ENCODE measurements at places on chromosomes 13 and 19.

DNA sequence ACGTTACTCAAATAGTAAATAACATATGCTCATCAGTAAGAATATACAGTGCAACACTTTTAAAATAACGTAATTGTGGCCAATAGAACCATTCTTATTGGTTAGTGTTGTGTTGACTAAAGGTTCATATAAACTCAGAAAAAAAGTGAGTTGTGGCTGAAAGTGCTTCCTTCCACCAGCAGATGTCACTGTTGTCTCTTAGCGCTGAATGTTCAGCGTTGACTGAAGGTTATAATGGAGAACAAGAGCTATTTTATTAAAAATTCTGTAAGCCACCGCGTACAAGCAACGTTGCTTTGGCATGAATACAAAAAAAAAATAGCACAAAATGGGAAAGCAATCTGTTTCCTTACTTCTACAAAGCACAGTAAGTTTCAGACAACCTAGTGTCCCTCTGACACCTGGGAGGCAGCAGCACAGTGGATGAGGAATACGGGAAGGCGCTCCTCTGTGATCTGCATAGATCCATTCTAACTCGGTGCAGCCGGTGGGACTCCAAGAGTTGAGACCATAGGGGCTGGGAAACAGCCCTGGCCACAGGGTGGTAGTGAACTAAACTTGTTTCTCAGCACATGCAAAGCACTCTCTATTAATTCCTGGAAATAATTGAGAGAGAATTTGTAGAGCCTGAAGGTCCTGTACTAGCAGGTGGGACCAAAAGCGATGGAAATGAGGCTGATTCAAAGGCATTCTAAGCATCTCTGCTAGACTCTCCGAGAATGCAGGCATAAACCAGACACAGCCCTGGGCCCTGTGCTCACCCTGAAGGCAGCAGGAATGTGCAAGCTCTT is 23.9 kb upstream of the OXGR1 start:
- peak; percentile 35 for DNase-seq

DNA sequence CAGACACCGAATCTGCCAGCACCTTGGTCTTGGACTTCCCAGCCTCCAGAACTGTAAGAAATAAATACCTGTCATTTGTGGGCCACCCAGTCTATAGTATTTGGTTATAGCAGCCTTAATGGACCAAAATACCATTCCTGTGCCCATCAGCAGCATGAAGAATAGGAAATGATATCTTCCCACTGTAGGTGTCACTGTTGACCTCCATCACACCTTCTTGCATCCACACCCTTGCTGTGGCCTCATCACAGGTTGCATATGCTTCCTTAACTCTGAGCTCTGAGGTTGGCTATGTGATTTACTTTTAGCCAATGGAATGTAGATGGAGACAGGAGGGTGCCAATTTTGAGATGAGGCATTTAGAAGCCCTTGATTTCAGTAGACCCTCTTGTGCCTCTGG is 242.0 kb upstream of the TSHZ3 start:
- DNase-seq = no peak

GRCh38 chr13:36160297-36160696 is 29.1 kb upstream of the DCLK1 start:
- DNase-seq = no peak

DNA sequence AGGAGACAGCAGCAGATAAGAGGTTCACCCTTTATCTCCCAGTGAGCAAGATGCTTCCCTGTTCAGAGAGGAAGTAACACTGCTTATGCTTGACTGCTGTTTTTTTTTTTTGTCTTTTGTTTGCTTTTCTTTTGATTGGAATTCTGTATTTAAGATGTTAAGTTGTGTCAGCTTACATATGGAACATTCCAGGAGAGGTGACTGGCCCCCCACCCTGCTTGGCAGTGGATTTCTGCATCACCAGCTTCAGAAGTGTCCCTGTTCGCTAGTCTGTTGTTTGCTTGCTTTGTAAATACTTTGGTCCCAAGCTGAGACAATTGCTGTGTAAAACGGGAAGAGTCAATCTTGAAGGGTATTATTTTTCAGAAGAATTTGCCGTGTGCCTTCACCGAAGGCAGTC is 43.0 kb downstream of the IFT88 start:
- DNase-seq = no peak

- DNase-seq = no peak
These were observed 2.6 kb downstream of the BRCA2 start for GRCh38 chr13:32317716-32318465.

- DNase-seq = no peak
These were observed 5.3 kb upstream of the KBTBD6 start for GRCh38 chr13:41137951-41138350.

DNA sequence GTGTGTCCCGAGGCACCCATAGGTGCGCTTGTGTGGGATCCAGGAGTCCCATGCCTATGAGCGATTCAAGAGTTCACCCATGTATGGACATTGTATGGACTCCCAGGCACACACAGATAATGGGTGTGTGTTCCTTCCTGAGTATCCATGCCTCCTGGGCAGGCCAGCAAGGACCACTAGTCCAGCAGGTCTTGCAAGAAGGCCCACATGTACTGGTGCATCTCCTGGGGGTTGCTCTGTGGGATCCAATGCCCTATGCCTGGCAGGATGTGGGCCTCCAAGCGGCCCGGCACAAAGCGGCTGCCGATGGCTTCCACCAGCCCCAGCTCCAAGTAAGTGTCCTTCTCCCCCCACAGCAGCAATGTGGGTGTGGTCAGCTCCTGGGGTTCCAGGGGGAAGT is 5.0 kb downstream of the EPHX3 start:
- DNase-seq = no peak

DNA sequence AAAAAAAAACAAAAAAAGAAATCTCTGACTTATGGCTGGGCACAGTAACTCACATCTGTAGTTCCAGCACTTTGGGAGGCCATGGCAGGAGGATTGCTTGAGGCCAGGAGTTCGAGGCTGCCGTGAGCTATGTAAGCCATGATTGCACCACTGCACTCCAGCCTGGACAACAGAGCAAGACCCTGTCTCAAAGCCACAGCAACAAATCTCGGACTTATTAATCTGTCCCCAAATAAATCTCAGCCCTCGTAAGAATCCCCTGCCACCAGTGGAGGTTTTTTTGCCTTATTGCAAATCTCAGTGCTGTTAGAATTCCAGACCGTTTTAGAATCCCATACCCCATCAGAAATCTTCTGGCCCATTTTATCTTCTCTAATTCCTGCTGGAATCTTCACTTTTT is 4.9 kb downstream of the SHKBP1 start:
- no peak for DNase-seq

GRCh38 chr19:29560313-29561075 is 34.7 kb downstream of the VSTM2B start:
- no peak for DNase-seq

DNA sequence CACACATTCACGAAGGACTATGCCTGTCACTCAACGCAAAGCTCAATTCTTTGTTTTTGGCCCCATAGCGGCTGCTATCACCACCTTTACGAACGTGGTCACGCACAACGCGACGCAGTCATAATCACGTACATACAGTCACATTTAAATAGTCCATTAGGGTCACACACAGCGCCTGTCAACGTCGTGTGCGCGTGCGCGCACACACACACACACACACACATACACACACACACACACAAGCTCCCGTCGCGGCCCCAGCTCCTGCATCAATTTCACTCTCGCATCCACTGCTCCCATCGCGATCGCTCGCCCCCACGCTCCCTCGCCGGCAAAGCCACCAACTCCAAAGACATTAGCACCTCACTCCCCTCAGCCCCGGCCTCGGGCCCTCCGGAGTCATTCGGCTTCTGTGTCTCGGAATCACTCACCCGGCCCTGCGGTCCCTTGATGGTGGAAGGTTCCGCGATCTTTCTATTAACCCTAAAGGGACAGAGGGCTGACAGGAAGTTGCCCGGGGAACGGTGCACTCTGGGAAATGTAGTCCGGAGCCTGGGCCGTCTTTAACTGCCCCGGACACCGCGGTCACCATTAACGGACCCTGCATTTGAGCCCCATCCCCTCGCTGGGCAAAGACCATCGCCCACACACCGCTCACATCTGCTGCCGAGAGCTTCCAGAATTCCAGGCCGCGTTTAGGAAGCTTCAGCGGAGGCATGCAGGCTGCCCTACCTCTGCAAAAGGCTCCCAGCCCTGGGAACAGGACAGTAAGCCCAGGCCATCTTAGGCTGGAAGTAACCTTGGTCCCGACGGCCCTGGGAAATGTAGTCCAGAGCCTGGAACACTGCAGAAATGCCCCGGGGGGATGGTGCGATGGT is at the start of gene ZNF790:
ZNF790 (minus strand) TSS at position 482 of the 878 bp plus-strand sequence. CDS start 12,768 bp downstream, outside the sequence.
- DNase-seq = peak; percentile 84

DNA sequence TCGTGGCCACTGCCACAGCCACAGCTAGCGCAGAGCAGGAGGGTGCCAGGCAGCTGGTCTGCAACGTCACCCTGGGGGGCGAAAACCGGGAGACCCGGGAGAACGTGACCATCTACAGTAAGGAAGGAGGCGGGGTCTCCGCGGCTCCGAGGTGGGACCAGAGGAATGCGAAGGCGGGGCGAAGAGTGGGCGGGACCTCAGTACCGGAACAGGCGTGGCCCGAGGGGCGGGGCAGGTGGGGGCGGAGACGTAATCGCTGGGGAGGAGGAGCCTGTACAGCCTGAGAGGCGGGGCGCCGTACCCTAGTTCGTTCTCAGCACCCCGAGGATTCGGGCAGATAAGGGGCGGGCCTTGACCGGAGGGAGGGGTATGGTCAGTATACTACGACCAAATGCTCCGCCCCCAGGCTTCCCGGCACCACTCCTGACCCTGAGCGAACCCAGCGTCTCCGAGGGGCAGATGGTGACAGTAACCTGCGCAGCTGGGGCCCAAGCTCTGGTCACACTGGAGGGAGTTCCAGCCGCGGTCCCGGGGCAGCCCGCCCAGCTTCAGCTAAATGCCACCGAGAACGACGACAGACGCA is 2.5 kb downstream of the ICAM5 start:
- peak; percentile 89 for DNase-seq

DNA sequence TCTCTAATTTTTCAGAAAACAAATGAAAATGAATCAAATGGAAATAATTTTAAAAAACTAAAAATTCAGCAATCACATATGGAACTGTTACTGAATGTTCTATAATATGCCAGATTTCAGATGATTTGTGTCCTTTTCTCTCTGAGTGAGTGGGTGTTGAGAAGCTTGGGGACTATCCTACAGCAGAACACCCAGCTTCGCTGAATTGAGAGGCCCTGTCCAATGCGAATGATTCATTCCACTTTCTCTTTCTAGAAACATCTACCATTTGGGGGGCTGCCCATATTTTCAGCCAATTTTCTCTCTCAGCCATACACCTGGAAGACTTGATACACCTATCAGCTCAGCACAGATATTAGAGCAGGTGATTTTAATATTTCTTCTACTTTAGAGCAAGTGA is 1666.7 kb downstream of the EFNB2 start:
- no peak for DNase-seq

- DNase-seq = no peak
These were observed 764.9 kb upstream of the SLITRK5 start for GRCh38 chr13:86906127-86906874.

GRCh38 chr19:58181902-58182576 is 822 bp upstream of the ZNF274 start:
- no peak for DNase-seq

GRCh38 chr19:36819130-36819630 is 19.0 kb downstream of the ZNF790 start:
- no peak for DNase-seq

DNA sequence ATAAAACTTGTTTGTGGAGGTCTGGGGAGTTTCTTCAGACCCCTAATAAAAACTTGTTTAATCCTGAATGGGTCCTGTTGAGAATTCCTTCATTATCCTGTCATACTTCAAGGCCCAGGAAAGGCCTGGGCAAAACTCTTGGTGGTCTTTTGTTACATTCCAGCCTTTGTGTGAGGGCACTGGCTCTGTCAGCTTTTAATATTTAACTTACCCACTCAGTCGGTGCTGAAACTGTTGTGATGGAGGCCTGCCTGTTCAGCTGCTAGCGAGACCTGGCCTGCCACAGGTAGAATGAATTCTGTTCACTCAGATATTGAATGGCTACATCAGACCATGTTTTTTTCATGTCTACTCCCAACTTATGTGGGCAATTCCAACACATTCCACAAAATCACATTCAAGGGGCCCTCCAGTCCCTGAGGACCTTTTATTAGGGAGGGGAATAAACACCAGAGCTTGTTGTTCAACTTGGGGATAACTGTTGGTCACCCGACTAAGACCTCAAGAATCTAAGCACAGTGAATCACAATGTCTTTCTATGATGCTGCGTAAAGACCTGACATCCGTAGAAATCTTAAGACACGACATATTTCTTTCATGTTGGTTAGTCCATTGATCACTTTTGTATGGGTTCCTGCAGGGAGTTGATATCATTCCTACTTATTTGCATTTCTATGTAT is 12.5 kb downstream of the NLRP8 start:
- DNase-seq = no peak
